Naive B cell (primary cell): ENCODE measurements at places on chromosomes 5 and 9.

DNA sequence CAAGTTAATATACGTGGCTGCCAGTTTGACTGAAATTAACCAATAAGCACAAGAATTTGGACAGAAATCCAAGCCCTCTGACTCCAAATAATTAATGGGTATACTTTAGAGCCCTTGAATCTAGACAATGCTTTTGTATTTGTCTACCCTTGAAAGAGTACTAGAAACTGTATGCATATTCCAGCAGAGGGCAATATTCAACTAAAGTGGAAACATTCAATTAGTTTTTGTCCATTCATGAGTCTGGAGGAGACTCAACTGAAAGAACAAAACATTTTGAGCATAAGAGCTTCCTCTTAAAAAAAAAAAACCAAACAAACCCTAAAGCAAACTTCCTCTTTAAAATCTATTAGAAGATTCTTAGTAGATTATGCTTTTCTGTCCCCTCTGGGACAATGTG, 157.8 kb downstream of the ARHGEF28 start:
- no peak overlapping the region for H3K4me3 ChIP-seq
- H3K27ac ChIP-seq: no peak overlapping the region
- H3K4me1 ChIP-seq: no peaks in the 10 kb centered on the region
- peaks cover 22% of the 10 kb centered on the region for H3K27me3 ChIP-seq
- no peaks in the 10 kb centered on the region for H3K36me3 ChIP-seq
- no peak for DNase-seq

DNA sequence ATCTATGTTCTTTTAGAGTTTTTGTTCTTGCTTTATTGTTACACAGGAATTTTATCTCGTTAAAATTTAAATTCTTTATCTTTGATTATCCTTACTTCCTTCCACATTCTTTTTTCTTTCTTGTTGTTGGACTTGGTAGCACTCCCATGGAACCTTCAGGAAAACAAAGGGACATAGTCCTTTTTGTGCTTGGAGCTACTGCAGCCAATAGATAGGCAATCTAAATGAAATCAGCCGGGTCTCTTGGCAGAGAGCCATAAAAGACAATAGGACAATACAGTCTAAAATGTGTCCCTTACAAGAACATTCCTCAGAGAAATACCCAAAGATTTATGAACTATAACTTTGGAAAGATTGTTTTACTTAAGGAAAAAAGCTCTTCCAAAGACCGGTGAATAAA, 548.1 kb upstream of the C9orf72 start:
- no peak for DNase-seq
- H3K27ac ChIP-seq: no peak overlapping the region
- no peaks in the 10 kb centered on the region for H3K4me1 ChIP-seq
- no peaks in the 10 kb centered on the region for H3K36me3 ChIP-seq

DNA sequence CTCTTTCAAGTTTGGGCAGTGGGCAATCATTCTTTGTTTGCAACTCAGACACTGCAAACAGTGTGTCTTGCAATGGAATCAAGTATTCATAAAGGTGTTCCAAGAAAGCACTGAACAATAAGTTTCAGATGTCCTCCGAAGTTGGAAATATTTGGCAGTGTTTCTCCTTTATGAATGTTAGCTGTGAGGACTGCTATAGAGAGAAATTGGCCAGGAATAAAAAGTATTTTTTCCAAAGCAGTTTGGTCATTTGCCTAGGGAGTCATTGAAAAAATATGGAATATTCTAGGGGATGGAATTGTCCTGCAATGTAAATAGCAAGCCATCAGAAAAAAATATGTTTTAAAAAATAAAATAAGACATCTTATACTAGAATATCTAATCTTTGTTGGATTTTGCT, 688.6 kb upstream of the SEMA6A start:
- no peaks in the 10 kb centered on the region for H3K4me1 ChIP-seq
- no peak overlapping the region for H3K4me3 ChIP-seq
- H3K27me3 ChIP-seq: no peaks in the 10 kb centered on the region
- H3K27ac ChIP-seq: no peak overlapping the region

DNA sequence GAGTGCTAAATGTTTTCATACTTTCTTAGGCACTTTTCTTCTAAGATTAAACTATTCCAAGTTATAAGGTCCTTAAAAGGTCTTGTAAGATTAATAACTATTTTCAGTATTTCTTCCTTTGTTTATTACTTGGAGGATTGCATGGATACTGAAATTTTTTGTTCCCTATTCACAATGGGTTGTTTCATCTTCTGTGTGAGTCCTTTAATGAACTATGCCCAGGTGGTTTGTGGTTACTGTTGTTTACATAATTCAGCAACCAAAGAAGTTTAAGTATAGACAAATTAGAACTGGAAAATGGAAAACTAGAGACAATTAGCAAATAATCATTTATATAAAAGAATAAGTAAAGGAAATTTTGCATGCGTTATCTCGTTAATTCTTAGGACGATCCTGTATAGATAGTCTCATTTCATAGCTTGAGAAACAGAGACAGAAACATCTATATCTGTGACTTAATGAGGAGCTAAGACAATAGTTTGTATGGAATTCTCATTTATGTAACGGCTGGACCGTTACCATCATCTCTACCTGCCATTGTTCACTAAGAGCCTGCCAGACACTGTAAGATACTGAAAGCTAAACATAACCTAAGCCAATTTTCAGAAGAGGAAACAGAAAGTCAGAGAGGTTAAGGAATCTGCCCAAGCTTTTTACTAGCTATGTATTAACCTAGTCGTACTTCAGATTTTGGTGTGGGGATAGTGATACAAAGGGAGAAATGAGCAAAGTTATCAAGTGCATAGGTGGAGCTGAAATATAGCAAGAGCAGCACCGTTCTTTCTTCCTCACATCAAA, 148.2 kb downstream of the PAM start:
- H3K4me3 ChIP-seq: no peak overlapping the region
- H3K4me1 ChIP-seq: peaks cover 3% of the 10 kb centered on the region
- H3K27ac ChIP-seq: no peak overlapping the region
- H3K27me3 ChIP-seq: no peaks in the 10 kb centered on the region
- no peak for DNase-seq

DNA sequence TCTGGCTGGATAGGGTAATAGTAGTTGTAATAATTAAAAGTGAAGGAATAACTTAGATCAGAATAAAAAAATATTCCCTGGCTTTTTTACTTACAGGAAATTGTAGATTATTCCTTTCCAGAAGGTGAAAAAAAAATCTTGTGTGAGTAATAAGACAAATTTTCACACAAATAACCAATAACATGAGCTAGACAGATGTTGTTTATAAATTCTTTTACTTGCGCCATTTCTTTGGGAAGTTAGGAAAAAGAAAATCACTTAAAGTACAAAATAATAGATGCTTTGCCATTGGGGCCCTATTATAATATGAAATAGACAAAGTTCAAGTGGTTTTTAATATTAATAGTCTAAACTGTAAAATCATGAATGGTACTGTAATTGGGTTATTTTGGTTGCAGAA, 204.1 kb downstream of the ARRDC3 start:
- H3K27me3 ChIP-seq: no peaks in the 10 kb centered on the region
- peaks cover 22% of the 10 kb centered on the region for H3K4me1 ChIP-seq
- H3K4me3 ChIP-seq: no peak overlapping the region
- H3K36me3 ChIP-seq: no peaks in the 10 kb centered on the region

GRCh38 chr5:155514105-155514563, 500.6 kb downstream of the KIF4B start:
- H3K4me1 ChIP-seq: no peaks in the 10 kb centered on the region
- no peak overlapping the region for H3K27ac ChIP-seq
- no peak overlapping the region for H3K4me3 ChIP-seq
- H3K27me3 ChIP-seq: peaks cover 7% of the 10 kb centered on the region
